ENCODE measurements at places on chromosomes 1 and 21.

DNA sequence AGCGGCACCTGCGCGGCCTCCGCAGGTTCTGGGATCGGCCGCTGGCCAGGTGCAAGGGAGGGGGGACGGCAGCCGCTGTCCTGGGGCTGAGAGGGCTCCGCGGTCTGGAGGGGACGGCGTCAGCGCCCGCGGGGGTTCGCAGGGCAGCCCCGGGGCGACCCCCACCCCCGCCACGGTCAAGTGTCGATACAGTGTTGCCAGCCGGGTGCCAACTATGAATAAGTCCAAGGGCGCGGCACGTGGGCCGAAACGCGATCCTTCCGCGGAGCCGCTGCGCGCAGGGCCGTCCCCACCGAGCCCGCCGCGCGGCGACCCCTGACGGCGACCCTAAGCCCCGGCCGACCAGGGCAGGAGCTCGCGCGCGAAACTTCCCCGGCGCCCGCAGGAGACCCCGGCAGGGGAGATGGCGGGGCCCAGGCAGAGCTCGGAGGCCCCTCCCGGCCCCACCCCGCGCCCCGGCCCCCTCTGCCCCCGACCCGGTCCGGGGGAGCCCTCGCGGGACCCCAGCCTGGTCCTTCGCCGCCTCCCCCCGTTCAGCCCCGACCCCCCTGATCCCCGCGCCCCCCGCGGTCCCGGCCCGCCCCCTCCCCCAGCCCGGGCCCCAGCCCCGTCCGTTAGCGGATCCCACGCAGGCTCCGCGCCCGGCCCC lies 586 bp upstream of the AGPAT3 start:
- no peak for DNase-seq

DNA sequence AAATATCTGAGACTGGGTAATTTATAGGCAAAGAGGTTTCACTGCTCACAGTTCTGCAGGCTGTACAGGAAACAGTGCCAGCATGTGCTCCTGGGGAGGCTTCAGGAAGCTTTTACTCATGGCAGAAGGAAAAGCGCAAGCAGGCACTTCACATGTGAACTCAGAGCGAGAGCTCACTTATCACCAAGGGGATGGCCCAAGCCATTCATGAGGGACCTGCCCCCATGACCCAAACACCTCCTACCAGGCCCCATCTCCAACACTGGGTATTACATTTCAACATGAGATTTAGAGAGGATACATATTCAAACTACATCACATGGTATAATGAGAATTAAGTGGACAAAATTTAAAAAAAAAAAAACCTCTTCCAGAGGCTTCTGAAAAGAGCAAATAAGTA lies 13.7 kb downstream of the WASF2 start:
- no peak for DNase-seq

- DNase-seq = no peak
Measured at GRCh38 chr1:153260585-153261280, 1.2 kb downstream of the LORICRIN start.

GRCh38 chr1:209404577-209404976 lies 178.9 kb upstream of the CAMK1G start:
- no peak for DNase-seq

DNA sequence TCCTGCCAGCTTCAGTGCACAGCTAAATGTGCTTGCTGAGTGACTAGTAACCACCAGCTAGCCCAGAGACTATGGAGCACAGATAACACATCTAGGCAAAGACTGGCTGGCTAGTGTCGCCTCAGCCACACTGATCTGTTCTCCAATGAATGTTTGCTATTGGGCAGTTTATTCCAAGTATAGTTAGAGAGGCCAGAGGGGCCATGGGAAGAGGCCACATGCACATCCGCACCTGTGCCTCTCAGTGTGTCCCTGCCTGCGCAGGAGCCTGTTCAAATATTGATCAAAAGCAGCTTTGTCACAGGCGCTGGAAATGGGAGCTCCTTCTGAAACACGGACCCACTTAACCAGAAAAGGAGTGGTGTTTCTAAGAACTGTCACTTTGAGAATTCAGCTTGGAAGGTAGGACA lies 51.3 kb upstream of the ATP1A1 start:
- DNase-seq = no peak

- DNase-seq = no peak
Measured at GRCh38 chr1:119361620-119362344, 6.8 kb upstream of the HAO2 start.

GRCh38 chr21:36415375-36415774 lies 30.2 kb downstream of the CHAF1B start:
- no peak for DNase-seq

DNA sequence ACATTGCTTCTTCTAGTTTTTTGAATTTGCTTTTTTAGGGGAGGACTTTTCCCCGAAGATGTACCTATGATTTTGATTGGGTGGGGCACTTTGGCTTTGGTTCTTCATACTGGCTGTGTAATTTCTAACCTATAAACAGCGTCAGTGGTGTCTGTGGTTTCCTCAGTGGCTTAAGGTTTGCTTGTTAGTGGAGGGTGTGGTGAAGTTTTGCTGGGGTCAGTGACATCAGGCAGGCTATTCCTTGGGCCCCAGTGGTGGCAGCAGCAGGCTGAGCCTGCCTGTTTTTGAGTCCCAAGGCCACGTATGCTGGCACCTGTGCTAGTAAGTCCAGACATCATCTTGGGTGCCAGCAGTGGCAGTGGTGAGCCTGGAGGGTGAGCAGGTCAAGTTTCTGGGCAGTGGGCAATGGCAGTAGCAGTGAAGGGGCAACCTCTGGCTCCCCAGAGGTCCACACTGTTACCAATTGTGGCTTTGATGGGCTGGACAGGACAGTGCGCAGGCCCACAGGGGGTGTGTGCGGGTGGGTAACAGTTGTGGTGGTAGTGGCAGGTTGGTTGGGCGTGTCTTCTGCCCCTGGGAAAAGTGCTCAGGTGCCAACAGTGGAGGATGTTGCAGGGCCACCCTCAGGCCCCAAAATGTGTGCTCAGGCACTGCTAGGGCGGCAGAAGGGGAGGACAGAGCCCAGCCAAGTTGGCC lies 54.9 kb upstream of the B3GALT2 start:
- no peak for DNase-seq

DNA sequence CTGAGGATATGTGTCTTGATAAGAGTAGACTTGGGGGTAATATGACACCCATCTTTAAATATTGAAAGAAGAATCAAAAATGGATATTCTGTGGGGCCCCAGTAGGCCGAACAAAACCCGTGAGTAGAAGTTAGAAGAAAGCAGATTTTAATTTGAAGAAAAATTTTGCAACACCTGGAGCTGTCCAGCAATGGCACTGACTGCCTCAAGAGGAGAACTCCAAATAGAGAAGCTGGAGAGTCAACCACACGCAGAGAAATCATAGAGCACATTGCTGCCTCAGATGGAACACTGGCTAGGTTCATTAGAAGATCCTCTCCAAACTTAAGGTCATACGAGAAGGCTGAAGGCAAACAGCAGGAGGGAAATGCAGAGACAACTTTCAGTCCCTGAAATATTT lies 6.8 kb downstream of the NHLH1 start:
- no peak for DNase-seq

Data from thoracic aorta (tissue), 2 donors.